ENCODE measurements at places on chromosomes 3 and 15.

GRCh38 chr3:196471551-196471950 is 32.0 kb downstream of the RNF168 start:
- DNase-seq: no peak

- no peak for DNase-seq
Observed at GRCh38 chr3:23594894-23595670, 210.7 kb upstream of the UBE2E1 start.

DNA sequence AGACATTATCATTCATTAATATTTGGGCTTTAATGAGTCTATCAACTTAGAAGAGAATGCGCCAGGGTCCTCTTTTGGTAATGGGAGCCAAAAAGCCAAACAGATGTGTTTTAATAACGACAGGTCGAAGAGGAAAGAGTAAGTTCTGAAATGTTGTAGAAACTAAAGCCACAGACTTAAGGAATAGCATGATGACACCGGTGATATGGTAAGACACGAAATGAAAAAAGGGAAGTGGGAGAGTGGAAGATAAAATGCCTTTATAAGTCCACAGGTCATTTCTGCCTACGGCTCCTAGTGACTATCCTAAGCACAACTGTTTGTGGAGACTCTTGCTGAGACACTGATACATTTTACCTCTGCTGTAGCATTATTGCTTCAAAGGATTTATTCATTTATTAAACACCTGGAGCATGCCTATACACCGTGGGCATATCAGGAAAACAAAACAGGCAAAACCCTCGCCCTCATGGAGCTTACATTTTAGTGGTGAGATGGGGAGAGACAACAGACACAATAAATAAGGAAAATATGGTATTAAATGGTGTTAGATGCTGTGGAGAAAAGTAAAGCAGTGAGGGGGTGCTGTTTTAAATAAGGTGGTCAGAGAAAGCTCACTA is 11.7 kb upstream of the CD47 start:
- DNase-seq: no peak

DNA sequence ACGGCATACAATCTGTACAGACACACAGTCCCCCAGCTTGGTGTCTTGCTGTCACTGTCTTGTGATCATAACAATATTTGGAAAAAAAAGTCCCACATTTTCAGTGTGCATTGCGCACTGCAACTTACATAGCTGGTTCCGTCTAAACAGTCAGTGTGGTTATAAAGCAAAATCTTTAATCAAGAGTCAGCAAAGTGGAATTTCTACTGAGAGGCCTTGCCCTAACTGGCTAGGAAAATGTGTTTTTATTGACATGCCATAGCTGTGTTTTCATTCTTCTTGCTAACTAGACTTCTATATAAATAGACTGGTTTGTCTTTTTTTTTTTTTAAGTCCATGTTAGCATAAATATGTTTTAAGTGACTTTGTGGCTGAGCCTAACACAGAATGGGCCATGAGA is 174.8 kb downstream of the POLR2M start:
- DNase-seq: no peak

- DNase-seq: no peak
Observed at GRCh38 chr3:7207125-7207524, 346.2 kb downstream of the GRM7 start.

- DNase-seq: peak; percentile 4
Observed at GRCh38 chr3:129481766-129482332, 41.8 kb downstream of the IFT122 start.

DNA sequence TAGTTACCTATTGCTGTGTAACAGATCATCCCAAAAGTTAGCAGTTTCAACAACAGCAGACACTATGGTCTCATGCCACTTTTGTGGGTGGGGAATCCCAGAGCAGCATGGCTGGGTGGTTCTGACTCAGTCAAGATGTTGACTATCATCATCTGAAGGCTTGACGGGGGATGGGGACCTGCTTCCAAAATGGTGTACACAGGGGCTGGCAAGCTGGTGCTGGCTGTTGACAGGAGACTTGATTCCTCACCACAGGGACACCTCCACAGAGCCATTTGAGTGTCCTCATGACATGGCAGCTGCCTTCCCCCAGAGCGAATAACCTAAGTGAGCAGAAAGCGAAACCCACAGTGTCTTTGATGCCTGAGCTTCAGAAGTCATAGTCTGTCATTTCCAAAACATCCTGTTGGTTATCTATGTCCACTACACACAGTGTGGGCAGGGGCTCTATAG is 19.1 kb downstream of the DNAJB8 start:
- peak; percentile 68 for DNase-seq

DNA sequence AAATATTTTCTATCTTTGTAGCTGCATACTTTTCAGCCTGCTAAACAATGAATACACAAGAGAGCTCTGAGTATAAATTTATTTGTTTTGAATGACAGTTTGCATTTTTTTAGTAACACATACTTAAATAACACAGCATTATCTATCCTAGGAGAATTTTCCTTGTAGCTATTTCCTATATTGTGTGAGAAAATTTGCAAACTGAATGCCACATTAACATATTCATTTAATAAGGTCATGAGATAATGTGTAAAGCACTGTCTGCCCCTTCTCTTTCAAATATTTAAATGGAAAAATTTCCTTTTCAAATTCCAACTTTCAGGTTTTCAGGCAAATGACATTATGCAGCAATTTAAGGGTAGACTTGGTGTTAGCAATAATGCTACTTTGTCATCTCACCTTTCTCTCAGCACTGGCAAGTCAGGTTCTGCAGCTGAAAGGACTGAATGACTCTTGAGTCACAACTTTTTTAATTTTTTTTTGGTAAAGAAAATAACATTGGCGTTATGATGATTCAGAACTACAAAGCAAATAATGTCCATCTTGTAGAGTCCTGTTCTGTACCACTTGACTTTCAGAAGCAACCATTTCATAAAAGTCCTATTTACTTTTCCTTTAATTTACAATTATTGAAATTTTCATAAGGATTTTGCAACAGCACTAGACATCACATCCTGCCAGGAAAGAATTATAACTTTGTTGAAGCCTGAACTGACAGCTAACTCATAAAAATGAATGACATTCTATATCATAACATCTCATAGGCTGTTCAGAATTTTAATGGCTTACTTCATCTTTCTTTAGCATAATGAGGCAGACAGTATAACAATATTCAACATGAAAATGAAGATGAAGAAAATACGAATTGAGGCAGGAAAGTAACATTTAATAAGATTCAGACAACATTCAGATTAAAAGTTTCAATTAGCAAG is 681.6 kb upstream of the SEMA6D start:
- no peak for DNase-seq

- no peak for DNase-seq
Observed at GRCh38 chr3:129927072-129927471, 33.6 kb upstream of the TMCC1 start.

GRCh38 chr15:74027688-74028087 is 33.2 kb downstream of the PML start:
- DNase-seq: no peak

DNA sequence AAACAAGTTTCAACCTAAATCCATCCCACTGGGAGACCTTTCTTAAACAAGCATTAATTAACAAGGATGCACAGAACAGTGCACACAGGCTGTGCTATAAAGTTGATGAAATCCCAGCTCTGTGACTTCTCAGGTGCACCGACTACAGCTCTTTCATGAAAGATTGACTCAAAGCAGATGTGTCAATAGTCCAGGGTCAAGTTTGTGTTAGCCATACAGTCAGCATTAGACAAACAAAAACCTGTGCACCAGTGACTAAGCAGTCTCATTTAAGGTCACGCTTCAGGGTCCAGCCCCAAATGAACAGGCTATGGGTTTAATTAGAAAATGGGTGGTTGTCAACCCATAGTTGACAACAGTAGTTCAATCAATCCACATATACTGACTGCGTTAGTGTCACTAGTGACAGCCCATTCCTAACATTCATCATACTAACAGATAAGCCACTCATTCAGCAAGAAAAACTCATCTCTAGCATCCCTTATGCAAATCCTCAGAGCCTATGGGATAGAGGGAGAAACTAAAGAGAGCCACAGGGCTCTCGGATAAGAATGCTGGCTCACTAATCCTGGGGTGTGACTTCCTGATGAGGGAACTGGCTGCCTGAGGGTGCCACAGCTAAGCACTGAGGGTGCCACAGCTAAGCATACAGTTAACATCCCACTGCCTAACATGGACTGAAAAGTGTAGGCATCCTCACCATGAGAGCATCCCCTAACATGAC is 84.1 kb downstream of the WNT5A start:
- DNase-seq: no peak

GRCh38 chr3:103794656-103795055 is 1359.8 kb downstream of the ZPLD1 start:
- DNase-seq: no peak

DNA sequence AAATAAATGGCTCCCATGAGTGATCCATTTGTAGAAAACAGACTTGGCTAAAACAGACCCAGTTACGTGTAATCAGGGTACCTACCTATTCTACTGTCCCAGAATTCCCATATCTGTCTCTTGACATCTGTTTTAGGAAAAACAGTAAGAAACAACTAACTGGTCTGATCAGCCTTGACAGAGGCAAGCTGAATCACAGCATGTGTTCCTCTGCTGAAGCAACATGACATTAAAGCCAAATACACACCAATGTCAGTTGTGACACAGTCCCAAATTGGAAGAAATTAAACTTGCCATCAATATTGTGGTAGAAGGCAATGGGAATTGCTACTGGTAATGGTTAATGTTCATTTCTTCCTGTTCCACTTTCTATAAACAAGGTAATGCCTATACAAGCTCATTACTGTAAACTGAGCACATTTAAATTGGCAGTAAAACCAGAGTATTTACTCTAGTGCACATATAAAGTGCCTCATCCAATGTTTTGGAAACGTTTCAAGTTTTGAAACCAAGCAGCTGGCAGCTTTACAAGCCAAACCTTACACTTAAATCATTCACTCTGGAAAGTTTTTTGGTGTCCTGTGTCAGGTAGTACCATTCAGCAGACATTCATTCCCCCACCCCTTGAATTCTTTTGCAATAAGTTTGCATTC is 27.0 kb downstream of the ALDH1A2 start:
- no peak for DNase-seq

- DNase-seq: no peak
Observed at GRCh38 chr3:156273111-156273694, 152.8 kb downstream of the KCNAB1 start.

- DNase-seq: no peak
Observed at GRCh38 chr3:127307112-127307835, 19.4 kb upstream of the PRR20G start.

DNA sequence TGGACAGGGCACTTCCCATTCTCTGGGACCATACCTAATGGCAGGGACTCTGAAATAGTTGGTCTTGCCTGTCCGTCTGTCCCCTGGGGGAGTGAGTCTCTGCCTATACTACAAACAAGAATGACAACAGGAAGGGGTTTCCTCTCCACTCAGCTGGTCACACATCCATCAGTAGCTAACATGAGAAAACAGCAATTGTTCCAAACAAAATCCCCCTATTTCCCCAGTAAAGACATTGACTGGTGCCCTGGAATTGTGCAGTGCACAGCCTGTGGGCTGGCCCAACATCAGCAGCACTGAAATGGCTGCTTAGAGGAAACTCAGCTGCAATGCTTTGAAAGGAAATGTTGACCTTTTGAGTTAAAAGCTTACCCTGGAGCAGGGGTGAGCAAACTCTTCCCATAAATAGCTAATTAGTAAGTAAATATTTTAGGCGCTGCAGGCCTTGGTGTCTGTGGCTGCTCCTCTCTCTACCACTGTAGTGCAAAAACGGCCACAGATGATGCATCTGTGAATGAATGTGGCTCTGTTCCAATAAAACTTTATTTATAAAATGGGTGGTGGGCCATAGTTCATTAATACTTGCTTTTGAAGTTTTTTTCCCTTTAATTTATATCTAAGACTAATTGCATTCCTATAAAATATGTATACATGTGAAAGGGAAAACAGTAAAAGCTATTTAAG is 174.3 kb downstream of the KLF13 start:
- no peak for DNase-seq
